ENCODE measurements at places on chromosomes 3 and 15.

DNA sequence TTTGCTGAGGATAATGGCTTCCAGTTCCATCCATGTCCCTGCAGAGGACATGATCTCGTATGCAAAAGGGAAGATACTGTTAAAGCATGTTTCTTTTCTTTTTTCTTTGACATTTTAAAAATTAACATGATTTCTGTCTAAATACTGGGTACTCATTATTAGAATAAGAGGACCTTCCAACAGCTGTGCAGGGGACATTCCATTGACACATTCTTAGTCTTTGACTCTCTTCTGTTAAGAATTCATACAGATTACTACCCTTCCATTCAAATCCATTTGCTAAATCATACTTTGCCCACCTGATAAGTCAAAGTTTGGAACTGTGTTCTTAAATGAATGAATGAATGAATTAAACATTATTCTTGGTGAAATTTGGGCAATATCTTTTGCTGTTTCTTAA is 5.1 kb upstream of the CP start:
- no peak for DNase-seq

- DNase-seq = no peak
These were observed 151.1 kb upstream of the ARHGEF26 start for GRCh38 chr3:153970047-153970446.

DNA sequence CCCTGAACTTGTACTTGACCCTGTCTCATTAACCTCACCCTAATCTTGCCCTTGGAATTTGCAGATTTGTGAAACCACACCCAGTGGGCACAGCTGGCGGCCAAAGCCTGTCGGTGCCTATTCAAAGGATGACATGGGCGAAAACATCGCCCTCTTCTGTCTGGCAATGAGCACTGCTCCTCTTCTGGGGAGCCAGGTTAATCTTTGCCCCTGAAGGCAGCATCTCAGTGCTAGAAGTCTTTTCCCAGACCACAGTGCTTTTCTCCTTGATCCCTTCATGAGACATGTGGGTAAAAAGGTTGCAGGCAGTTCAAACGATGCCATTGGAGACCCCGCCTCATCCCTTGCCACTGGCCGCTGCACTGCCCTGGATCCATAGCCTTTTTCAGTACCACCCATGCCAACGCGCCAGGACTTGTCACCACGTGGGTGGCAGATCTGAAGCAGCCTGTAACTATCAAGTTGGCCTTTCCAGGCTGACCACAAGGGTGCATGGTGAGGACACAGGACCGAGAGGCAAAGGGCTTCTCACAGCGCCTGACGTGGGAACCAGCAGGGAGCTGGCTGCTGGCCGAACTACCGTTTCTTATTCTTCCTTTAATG is 6.5 kb upstream of the DNASE1L3 start:
- peak; percentile 7 for DNase-seq

GRCh38 chr15:55897560-55898336 is 95.7 kb downstream of the NEDD4 start:
- DNase-seq = no peak

DNA sequence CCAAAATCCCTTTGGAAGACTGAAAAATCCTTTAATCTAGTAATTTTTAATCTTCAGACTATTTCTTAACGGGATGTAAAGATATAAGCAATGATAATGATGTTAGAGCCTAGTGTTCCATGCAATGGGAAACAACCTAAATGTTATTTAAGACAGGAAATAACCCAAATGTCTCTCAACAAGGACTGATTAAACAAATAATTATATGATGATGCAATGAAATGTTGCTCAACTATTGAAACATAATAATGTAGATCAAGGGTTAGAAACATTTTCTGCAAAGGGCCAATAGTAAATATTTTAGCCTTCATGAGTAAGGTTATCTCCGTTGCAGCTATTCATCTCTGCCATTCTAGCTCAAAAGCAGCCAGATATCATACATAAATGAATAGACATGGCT is 275.4 kb downstream of the NEK10 start:
- DNase-seq = no peak

GRCh38 chr15:74906067-74906449 is 593 bp downstream of the FAM219B start:
- DNase-seq = no peak

DNA sequence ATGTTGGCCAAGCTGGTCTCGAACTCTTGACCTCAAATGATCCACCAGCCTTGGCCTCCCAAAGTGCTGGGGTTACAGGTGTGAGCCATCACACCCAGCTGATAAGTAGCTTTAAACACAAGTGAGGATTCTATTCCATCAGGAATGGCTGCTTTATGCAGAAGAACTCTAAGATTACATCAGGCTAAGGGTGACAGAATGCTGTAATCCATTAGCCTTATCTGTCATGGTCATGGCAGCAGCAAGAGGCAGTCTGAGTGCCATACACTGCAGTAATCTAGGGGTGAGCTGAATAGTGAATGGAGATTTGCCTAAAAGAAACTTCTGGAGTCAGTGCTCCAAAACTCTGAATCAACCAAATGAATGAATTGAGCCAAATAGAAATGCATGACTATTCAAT is 39.6 kb downstream of the LIPC start:
- DNase-seq = no peak

DNA sequence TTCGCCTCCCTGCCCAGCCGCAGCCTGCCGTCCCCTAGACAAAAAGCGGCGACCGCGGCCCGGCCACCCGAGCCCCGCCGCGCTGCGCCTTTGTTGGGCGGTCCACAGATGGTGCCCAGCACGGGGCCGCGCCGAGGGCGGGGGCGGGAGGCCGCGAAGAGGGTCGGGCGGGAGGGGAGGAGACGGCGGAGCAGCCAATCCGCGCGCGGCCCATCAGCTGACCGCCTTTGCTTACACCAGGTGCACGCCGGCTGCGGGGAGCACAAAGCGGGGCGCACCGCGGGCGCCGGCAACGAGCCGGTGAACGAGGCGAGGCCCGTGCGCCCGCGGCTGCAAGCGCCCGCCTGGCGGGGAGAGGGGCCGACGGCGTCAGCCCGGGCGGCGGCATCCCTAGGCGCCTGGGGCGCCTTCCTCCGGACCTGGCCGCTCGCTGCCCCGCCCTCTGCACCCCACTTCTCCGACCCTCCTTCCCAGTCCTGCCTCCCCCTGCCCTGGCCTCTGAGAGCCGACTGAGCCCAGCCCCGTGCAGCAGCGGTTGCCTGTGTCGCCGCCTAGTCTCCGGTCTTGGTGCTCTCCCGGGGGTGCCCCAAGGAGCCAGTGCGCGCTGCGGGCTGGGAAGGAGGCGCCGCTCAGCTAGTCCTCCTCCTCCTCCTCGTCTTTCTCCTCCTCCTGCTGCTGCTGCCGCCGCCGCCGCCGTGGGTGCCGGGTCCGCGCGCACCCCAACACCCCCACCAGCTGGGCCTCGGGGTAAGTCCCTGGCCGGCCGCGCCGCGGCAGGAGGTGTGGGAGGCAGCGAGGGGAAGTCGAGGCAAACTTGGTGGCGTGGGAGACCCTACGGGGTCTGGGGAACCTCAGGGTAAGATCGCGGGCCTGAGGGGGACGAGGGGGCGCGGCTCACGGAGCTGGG is at the start of gene LRRN1:
Gene LRRN1 (plus strand): TSS at position 259 of the 907 bp plus-strand sequence. CDS start 45,211 bp downstream, outside the sequence.
- peak; percentile 3 for DNase-seq

DNA sequence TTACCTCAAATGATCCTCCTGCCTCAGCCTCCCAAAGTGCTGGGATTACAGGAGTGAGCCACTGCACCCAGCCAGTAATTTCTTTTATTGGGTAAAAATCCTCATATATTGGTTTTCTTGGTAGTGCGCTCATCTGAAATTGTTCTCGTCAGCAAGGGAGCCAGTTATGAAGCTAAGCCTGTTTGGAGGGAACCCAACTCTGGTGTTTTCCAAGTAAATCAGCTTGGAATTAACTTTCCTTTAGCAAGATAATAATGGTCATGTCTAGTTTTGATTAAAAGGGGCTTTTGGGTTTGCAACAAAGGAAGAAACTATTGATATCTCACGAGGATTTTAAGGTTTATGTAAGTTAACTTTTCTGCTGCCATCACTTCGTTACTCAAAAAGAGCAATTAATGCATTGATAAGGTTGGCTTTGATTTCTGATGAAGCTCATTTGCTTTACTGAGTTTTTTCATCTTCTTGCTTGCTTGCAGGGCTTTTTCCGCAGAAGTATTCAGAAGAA is 72.7 kb downstream of the RARB start:
- DNase-seq = no peak

Measured in activated naive CD4-positive, alpha-beta T cell (primary cell).